ENCODE measurements at places on chromosomes 5 and 9.

DNA sequence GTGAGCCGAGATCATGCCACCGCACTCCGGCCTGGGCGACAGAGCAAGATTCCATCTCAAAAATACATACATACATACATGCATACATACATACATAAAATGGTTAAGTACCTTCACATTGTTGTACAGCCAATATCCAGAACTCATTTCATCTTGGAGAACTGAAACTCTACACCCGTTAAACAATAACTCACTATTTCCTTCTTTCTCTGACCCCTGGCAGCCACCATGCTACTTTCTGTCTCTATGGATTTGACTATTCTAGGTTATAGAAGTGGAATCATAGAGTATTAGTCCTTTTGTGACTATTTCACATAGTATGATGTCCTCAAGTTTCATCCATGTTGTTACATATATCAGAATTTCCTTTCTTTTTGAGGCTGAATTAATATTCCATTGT, 9.6 kb upstream of the KIF27 start:
- DNase-seq: no peak

DNA sequence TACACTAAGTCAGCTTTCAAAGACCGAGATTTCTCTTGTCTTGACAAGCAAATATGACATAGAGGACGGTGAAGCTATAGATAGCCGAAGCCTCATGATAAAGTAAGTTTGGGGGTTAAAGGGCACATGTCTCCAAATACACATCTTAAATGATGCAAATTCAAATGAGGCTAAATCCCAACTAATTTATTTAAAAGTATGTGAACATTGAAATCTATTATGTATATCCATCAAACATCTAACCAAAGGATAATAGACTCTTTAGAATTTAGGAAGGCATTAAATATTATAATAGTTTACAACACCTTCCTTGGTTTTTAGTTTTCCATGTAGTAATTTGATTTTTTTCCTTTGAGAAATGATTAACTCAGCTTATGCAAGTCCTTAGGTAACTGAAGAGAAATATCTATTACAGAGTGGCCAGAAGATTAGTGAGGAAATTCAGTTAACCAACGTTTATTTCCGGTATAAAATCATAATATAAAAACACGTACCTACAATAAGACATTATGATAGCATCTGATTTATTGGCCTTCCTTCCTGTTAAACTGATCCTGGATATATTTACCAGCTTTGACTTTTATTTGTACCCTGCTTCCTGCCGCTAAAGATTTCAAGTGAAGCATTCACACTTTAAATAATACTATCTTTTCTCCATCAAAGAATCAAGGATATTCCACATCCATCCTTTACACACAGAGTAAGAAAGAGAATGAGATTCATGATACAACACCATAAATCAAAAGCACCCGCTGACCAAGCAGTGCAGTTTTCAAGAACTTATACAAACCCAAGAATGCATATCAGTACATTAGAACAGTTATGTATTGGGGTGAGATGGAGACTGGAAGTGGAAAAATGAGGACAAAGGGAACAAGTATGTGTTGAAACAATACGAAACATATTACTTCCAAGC, 31.9 kb upstream of the F2R start:
- DNase-seq: no peak

DNA sequence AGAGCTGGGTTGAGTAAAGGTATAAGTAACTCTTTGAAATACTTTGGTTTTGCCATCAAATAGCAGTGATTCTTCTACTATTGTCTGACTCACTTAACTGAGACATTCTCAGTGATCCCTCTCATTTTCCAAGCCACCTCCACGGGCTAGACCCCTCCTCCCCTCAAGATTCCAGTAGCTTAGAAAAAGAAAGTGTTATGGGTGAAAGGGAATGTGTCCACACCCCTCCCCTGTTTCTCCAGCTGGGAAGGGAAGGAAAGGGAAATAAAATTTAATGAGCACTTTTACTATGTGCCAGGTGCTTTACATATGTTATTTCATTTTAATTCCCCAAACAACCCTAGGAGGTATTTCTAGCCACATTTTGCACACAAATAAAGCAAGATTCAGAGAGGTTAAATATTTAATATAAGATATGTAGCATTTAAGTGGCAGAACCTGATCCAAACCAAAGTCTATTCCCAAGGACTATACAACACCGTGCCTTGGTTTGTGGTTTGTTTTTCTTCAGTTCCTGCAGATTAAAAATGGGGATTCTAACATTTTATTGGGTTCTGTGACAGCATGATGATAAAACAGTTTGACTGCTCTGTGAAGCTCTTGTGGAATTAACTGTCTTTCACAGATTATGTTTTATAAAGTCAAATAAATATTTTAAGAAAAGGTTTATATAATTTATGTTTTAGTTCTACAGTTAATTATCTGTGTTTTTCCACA, 135.9 kb downstream of the ZSWIM6 start:
- no peak for DNase-seq

GRCh38 chr9:4366591-4367330, 66.9 kb upstream of the GLIS3 start:
- DNase-seq: no peak

- DNase-seq: no peak
Observed at GRCh38 chr9:14236591-14236990, 77.3 kb downstream of the NFIB start.

DNA sequence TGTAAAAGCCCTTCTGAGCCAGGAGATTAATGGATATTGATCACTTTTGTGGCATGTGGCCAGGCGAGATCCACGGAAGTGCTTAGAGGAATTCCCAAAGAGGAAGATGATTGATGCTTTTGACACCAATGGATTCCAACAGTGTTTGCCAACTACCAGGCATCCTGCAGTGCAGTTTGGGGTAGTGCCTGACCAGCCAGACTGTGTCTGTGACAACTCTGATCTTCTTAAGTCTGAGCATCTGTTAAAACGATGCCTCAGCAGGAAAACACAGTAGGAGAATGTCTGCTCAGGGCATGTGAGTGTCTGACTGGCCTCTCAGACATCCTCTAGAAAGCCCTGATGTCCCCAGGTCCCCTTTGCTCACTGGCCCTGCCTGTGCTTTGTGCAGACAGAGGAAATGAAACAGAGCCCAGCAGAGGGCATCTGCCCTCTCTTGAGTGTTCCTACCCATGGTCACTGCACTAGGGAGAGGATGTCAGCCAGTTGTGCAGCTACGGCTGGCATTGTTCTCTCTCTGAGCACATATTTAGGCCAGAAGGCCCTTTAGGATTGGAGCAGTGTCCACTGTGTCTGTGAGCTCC, 57.0 kb downstream of the TRPC7 start:
- DNase-seq: no peak

- DNase-seq: no peak
Observed at GRCh38 chr5:160837749-160838593, 14.0 kb downstream of the ATP10B start.

DNA sequence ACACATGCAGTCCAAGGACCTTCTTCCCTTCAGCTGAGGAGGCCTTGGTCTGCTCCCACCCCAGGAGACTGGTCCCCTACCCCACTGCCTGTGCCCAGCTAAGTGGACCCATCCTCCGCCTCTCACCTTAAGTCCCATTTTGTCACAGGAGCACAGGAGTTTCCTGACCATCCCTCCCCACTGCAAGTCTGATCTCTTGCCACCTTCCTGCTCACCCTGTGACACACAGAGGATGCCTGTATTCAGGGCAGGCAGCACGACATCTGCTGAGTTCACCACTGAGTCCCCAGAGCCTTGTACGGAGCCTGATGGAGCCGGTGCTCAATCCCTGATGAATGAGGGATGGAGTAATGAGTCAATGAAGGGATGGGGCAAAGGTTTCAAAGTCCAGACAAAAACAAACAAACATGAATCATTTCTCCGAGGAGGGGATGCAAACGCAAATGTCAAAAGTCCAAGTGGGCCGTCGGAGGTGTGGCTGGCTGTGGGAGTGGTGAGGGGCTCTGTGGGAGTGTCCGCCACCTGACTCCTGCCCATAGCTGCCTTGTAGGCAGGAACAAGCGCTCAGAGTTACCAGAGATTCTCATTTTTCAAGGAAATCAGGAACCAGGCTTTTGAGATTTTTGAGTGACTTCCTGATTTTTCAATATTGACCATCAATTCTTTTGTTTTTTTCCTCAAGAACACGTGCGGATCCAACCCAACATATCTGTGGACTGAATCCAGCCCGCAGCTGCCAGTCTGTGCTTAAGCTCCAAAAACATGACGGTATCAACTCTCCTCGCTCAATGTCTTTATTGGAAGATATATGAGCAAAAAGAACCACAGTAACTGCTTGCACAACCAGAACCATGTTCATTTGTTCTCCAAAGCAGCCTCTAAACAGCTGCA, 4.4 kb downstream of the RAPGEF1 start:
- DNase-seq: peak; percentile 60

Measured in T-helper 2 cell (primary cell).